ENCODE measurements at places on chromosomes 4 and X.

GRCh38 chrX:77917294-77917933, 6.9 kb downstream of the ATP7A start:
- no peak for DNase-seq

GRCh38 chr4:150325872-150326271, 247.6 kb downstream of the DCLK2 start:
- no peak for DNase-seq

DNA sequence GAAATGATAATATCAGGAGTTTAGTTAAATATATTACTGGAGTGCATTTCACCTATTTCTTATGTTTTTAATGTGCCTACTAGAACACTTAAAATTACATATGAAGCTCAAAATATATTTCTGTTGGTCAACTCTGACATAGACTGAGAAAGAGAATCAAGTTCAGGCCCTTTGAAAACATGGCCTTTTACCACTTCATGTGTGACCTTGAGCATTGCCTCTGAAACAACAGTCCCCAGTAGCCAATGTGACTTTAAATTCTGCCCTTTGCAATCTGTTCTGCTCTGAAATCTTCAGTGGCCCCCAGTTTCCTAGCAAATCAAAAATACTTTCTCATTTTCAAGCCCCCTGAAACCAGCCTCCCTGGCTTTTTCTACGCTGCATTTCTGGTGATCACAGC, 50.1 kb upstream of the TBC1D14 start:
- no peak for DNase-seq

DNA sequence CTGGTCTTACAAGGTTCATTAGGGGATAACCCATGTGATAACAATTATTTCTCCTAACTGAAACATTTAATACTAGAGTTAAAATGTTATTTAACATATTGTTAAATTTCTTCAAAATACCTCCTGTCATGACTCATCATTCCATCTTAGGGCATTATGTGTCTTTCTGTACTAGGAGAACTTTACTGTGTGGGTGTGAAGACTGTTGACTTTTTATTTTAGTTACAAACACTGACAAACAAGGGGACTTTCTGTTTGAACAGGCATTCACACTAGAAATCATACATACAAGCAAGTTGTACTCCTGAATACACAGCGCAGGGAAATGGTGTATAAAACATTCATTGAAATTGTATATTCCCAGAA, 175.9 kb downstream of the FBXW7 start:
- no peak for DNase-seq

DNA sequence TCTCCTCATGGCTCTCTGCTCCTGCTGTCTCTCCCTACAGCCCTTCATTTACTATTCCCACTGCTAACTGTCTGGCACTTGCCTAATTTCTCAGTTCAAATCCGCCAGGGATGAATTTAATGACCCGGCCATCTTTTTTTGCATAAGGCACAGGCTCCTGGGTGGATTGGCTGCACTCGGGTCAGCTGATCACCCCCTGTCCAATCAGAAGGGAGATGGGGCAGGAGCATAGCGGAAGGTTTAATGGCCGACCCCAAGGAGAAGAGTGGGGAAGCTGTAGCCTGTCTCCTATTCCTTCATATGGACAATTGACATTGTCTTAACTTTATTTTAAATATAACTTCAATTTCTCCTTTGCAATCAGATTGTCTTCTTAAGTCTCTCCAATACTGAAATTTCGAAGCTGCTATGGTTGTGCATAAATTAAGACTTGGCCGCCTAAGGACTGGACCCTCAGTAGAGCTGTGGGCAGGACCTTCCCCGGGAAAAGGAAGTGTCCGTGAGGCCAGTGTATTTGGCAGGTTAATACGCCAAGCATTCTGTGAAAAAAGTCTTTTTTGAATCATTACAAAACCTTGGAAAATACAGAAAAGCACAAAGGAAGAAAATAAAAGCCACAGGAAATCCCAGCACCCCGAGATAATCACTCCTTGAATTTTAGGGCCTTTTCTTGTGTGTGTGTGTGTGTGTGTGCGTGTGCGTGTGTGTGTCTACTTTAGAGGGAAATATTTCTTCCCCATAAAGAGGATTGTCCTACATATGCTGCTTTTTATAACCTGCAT, 55.5 kb downstream of the SMIM20 start:
- DNase-seq: no peak

- no peak for DNase-seq
Observed at GRCh38 chrX:154804261-154804956, 876 bp downstream of the MPP1 start.

DNA sequence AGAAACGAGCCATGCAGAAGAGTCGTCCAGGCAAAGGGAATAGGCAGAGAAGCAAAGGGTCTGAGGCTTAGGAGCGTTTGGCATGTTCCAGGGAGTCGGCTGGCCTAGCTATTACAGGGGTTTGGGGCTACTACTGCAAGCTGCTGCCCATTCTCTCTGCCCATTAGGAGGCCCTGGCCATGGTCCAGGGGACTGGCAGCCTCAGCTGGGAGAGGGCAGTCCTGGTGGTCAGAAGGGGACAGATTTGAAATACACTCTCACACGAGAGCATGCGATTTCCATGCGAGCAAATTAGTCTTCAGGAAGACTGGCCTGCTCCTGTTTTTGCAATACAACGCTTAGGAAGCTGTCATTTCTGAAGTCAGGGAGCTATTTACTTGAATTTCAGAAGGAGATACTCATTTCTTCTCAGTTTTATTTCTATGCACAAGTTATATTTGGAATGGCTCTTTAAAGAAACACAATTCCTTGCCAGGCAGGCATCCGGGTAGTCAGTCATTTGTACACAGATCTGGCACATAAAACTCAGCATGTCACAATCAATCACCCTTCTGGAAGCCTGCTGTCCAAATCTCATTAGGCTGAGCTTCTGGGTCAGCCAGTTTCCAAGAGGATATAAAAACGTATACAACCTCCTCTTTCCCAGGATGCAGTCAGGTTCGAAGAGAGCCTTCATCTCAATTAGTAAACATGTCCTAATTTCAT, 27.0 kb downstream of the PROM1 start:
- no peak for DNase-seq

GRCh38 chr4:52931243-52931642, 69.1 kb downstream of the RASL11B start:
- DNase-seq: no peak

DNA sequence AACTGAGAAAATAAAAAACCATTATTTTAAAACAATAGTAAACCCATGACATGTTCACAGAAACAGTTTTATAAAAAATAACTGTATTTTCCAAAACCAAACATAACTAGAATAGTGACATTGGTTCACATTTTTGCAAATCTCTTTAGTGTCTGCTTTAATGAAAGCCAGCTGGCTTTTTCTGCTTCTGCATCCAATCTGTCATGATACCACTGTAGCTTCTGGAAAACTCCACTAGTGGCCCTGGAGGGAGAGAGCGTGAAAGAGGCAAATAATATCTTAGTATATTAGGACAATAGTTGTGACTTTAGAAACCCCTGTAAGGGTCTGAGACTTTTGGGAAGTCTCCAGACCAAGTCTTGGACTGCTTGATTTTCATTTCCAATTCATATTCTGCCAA, 31.1 kb downstream of the FGFBP1 start:
- no peak for DNase-seq

GRCh38 chr4:83917572-83917971, 381.7 kb downstream of the GPAT3 start:
- no peak for DNase-seq

GRCh38 chr4:162015090-162015489, 148.7 kb downstream of the FSTL5 start:
- no peak for DNase-seq

DNA sequence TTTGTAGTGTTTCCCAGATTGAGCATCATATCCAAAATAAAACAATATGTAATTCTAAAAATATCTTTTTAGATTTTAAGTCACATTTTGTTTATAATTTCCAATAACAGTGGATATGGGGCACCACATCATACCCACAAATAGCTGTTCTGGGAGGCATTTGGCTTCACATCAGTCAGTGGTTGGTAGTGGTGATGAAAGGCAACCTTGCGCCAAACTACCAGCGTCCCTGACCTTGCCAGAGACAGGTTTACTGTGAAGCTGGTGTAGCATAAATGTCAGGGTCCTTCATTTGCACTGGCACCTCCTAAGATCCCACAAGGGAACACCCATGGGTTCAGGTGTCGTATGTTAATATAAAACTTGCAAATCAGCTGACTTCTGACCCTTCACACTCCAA, 222.2 kb downstream of the DCTD start:
- no peak for DNase-seq

- no peak for DNase-seq
Observed at GRCh38 chrX:153917869-153918268, 8.2 kb downstream of the ARHGAP4 start.

DNA sequence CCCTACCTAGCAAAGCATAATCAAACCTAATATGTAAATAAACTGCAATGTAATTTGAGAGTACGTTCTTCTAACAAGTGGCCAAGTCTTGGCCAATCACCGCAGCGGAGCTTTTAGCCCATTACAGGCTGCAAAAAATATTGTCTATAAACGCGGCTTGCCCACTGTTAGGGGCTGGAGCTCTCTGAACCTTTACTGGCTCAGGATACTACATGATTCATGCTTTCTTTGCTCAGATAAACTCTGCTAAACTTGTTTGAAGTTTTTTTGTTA, 990 bp upstream of the HADH start:
- no peak for DNase-seq

GRCh38 chr4:15250021-15250441, 177.8 kb upstream of the C1QTNF7 start:
- DNase-seq: no peak

- DNase-seq: no peak
Observed at GRCh38 chrX:45811326-45811725, 610.6 kb upstream of the DIPK2B start.

All from activated CD4-positive, alpha-beta T cell treated with anti-CD3 and anti-CD28 coated beads for 4 hours (primary cell).